Stimulated activated CD4-positive, alpha-beta T cell treated with anti-CD3 and anti-CD28 coated beads, Interleukin-2, amount 100 ng/mL, for 4 hours (primary cell): ENCODE measurements at places on chromosomes 5 and 9.

DNA sequence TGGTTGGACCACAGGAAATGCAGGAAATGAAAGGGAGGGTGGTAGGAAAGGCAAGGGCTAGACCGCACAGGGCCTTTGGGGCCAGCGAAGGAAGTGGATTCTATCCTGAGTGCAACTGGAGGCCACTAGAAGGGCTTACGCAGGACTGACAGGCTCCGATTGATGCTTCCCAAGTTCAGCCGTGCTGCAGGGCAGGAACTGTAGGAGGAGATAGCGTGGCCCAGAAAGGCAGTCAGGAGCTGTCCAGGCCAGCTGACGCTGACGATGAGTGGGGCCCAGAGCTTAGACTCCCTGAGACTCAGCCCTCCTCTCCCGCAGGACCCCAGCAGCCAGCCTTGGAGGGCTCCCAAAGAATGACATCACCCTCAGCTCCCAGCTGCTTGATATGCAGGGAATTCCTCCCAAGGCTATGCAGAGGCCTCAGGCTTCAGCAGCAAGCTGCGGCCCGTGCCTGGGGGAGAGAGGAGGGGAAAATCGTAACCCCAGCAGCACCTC, 48.8 kb downstream of the KCNIP1 start:
- no peak for DNase-seq

DNA sequence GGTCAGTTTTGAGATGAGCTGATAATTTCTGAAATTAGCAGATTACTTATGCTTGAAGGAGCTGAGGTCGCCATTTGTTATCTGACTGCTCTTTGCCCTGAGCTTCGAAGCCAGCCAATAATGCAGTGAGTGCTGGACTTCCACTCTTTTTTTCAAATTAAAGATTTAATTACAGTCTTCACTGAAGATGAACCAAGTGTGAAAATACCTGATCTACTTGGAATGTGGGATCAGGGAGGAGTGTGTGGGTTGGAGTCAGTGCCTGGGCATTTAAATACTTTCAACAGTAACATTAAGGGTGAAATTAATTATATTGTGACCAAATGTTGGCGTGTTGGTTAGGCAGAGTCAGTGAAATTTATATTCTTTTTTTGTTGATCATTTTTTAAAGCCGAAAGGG, 23.9 kb upstream of the DMRT3 start:
- DNase-seq, result no peak

DNA sequence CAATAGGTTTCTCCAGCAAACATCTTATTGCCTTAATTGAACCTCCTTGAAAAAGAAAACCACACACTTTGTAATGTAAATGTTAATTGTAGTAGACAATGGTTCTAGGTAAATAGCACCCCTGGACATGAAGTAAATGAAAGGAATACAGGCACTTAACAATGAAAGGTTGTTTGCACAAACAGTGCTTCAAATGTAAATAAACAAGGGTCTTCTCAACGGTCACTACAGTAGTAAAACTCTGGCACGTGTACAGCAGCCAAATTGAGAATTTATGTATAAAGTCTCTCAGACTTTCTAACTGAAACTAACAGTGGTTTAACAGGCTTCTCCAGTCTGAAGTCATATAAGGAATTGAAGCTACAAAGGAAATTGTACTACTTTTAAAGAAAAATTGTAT, 218.3 kb downstream of the MEF2C start:
- no peak for DNase-seq

- DNase-seq, result no peak
These were observed 25.5 kb upstream of the SLC6A3 start for GRCh38 chr5:1470762-1471211.

DNA sequence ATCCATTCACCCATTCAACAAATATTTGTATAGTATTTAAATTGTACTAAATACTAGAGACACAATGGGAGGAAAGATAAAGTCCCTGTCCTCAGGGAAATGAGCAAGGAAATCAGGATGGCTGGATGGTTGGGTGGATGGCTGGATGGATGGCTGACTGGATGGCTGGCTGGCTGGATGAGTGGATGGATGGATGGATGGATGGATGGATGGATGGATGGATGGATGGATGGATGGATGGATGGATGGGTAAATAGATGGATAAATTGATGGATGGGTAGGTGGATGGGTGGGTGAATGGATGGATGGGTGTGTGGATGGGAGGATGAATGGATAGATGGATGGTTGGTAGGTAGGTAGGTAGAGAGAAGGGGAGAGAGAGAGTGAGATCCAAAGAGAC, 41.5 kb upstream of the WWC1 start:
- no peak for DNase-seq

DNA sequence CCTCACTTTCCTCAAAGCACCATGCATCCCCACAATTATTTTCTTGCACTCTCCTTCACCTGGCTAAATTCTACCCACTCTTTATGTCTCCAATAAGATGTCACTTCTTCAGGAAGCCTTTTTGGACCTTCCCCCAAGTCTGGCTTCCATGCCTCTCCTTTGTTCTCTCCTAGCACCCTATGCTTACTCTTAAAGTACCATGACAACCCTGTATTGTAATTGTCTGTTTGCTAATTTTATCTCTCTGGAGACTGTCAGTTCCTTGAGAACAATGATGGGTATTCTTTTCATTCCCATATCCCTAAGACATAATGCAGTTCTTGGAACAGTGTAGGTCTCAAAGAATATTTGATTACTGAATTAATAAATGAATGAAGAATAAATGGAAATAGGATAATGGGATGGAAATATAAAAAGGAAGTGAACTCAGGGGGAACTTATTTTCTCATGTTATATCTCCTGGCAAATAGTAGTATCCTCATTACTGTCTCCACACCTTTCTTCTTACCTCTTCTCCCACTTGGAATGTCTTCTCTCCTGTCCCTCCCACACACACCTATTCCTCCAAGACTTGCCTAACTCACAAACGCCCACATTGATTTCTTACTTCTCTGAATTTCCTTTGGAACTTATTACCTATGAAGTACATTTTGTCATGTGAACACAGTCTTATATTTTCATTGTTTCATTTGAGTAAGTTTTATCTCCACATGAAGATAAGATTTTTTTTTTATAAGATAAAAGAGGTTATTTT, 499.1 kb downstream of the NFIB start:
- no peak for DNase-seq

DNA sequence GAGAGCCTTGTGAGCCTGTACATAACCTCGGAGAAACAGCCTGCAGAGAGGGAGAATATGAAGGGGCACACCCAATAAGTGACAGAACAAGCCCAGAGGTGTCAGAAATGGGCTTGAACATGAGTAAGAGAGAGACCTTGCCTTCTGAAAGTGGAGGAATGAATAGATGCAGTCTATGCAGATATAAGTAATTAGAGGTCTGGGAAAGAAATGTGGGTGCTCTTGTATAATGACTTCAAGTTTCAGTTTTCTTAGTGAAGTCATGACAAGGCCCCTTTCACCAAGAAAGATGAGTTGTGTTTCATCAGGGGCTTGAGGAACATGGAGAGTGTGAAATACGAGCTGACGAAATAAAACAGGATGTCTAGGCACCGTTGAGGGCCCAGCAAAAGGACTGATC, 15.1 kb downstream of the GRAMD2B start:
- DNase-seq, result no peak

DNA sequence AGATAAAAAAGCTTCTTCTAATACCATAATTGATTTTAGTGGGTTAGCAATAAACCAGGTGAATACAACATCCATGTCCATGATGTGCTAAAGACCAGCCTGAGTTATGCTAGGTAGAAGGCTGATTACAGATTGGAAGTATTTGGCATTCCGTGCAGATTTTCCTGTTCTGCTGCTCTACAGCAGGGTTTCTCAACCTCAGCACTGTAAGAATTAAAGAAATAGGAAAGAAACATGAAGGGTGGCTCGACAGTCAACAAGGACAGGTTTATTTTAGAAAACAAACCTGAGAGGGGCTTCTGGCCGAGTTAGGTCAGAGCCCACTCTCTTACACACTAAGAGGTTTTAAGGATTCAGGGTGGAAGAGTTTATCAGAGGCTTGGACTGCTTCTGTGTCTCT, 42.3 kb downstream of the ZFAND5 start:
- DNase-seq, result no peak

DNA sequence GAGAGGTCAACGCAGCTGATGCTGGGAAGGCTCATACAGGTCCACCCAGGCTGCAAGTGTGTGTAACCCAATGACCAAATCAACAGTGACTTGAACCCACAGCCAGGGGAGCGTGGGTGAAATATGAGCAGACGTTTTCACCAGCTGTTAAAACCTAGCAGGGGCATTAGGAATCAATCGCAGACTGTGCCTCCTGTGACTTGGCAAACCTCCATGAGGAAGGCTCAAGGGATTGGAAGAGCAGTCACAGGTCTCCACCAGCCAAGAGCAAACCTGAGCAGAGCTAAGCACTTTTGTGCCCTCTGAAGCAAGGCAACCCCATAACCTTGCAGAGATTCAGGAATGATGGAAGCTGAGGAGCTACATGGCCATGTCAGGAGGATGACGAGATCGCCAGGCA, 25.5 kb downstream of the INSYN2B start:
- DNase-seq, result no peak

- no peak for DNase-seq
These were observed 349.5 kb downstream of the PRR16 start for GRCh38 chr5:120813551-120813950.

DNA sequence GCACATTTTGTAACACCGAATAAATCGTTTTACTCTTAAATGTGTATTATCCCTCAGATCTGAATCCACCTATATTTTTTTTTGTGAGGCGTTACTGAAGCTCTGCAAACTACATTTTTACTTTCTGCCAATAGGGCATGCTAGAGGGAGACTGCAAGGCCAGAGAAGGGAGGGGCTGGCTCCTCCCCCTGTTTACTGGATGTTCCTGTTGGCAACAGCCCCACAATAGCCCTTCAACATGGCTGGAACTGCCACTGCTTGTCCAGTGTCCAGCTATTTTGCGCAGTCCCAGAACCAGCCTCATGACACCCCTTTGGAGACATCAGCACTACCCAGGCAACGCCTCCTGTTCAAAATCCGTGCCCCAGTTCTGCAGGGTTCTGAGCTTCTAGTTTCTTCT, 85.4 kb upstream of the MIER3 start:
- no peak for DNase-seq

- no peak for DNase-seq
These were observed 50.4 kb downstream of the DCP2 start for GRCh38 chr5:113027015-113027414.

DNA sequence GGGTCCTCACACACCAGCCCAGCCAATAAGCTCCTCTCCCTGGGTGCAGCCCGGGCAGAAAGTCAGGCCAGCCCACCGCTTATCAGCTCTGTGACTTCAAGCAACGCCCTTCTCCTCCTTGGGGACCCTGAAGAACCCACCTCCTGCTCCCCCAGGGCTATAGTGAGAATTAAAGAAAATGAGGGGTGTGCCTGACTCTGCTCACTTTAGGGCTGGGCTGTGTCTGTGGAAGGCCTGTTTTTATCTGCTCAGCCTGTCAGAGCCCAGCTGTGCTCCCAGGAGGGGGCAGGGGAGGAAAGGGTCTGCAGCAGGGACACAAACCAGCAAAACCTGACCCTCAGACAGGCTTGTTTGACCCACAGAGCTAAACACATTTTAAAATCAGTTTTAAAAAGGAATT, 3.9 kb downstream of the GPRIN1 start:
- DNase-seq, result no peak

- DNase-seq, result no peak
These were observed 83.2 kb upstream of the NREP start for GRCh38 chr5:111840036-111840674.

GRCh38 chr5:149038336-149039080, 24.4 kb downstream of the SH3TC2 start:
- no peak for DNase-seq

- DNase-seq, result no peak
These were observed 12.9 kb downstream of the FLT4 start for GRCh38 chr5:180636403-180637075.

DNA sequence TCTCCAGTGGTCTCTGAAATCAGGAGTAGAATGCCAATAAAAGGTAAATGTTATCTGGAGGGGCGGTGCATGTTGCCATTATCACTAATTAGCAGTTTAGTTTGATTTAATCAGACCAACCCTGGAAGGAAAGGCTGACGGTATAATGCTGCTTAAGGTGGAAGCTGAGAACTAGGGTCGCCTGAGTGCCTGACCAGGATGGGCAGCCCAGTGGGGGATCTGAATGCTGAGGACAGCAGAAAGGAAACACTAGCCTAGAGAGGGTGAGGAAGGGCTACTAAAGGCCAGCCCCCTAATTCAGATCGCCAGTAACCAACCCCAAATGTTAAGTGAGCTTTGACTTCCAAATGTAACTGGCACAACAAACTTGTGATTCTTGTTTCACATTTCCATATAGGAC, 172.2 kb downstream of the APBA1 start:
- no peak for DNase-seq

DNA sequence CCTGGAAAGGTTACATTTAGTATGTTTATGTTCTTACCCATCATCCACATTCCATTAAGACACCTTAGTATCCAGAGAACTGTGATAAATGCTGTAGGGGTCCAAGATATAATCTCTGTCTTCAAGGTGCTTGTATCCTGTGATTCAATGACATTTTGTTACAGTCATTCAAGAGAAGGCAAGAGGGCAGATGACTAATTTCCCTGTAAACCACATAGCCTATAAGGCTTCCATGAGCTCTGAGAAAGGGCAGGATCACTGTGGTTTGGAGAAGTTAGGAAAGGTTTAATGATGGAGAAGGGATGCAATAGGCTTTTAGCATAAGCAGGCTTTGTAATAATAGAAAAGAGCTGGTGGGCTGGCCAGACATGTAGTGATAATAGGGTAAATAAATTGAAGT, 40.0 kb downstream of the PAPPA start:
- no peak for DNase-seq

- no peak for DNase-seq
These were observed 62.2 kb downstream of the INIP start for GRCh38 chr9:112655668-112656067.

DNA sequence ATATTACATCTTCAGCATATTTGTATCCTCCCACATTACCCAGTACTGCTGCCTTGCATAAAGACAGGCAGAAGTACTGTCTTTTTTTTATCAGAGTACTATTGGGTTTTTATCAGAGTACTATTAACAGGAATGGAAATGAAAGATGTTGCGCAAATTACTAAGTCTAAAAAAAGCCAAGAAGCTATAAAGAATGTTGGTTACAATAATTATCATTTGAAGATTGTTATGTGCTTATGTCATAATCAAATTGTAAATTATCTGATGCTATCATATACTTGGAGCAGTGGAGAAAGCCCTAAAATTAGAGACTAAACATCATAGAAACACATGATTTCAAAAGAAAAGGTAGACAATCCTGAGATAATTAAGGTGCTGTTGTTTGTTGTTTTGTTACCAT, 188.8 kb downstream of the CCDC192 start:
- DNase-seq, result no peak
